SW480 (cell line): ENCODE measurements at places on chromosomes 6 and 20.

DNA sequence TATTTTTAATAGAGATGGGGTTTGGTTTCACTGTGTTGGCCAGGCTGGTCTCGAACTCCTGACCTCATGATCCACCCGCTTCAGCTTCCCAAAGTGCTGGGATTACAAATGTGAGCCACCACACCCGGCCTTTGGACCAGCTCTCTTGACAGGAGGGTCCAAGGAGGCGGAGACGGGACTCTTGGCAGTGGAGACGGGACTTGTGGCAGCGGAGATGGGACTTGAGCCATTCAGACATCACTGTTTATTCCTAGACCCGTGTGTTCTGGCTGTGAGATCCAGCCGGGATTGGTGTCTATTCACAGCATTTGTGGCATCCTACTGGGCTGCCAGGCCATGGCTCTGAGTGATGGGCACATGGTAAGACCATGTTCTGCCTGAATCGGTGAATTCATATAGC is 25.6 kb downstream of the PRPF6 start:
- DNase-seq: no peak

DNA sequence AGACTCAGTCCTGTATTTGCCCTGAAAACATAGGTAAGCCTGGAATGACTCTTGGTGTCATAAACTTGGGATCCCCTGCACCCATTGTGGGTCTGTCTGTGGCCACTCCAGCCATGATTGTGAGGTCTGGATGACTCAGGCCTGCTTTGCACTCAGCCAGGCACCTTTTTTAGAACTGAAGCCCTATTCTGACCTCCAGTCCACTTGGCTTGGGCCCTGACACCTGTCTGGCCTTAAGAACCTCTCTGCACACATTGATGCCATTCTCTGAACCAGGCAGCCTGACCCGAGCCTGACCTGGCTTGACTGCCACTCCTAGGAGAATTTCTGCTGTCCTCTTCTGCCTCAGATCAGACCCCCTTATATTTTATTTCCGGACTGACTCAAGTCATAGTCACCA is 383.7 kb downstream of the MAFB start:
- DNase-seq: no peak

GRCh38 chr20:42982218-42982617 is 207.5 kb downstream of the PTPRT start:
- DNase-seq: peak; percentile 19

DNA sequence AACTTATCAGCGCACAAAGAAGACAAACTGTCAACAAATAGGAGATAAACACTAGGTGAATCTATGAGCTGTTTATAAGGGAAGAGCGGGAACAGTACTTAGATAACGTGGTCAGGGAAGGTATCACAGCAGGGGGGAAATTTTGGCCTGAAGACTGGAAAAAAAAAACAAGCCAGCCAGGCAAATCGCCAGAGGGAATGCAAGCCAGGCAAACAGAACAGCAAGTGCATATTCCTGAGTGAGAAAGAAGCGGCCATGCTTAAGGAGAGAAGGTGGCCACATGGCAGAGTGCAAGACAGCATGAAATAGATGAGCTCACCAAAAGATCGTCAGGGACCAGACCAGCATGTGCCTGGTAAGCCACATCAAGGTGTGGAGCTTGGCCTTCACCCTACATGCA is 466.5 kb upstream of the ARID1B start:
- no peak for DNase-seq

DNA sequence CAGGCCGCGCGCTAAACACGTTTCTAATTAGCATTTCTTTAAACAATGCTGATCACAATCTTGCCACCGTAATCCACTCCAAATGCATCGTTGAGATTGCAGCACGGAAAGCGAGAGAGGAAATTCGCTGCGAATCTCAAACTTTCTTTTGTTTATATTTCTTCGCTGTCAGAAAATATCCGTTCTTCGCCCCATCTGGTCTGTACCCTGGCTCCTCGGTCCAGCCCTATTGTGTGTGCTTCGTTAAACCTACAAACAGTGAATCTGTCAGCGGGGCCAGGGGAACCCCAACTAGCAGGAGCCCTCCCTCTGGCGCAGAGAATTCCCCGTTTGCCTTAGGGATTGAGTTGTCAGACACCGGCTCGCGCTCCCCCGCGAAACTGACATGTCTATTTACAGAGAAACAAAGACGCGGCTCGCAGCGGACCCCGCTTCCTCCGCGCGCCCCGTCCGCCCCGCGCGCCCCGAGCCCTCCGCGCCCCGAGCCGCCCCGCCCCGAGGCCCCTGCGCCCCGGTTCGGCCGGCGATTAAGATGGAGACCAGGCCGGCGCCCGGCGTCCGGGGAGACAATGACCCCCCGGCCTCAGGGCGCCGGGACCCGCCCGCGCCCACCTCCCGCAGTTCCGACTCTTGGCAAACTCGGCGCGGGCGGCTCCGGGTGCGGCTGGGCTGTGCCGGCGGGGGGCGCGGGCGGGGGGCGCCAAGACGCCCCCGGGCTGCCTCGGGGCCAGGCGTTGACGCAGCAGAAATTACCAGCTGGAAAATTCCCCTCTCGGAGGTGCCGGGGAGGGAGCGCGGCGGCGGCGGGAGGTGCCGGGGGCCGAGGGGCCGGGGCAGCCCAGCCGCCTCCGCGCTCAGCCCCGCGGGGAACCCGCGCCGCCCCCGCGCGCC is 874 bp downstream of the ZBTB46 start:
- peak; percentile 54 for DNase-seq

DNA sequence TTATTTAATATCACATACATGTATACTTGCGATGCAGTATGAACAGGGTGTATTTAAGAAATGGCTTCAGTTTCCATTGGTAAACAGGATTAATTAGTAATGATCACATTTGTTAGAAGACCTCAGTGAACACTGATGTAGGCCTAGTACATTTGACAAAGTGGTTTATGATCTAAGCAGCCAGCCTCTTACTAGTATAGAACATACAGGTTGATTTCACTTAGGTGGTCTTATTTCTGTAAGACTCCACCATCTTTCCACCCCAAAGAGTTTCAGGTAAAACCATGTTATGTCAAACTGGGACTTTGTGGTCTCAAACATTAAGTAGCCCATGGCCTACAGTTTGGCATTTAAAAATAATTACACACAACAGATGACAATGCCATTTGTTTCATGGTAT is 20.2 kb upstream of the MRPS10 start:
- DNase-seq: no peak

- DNase-seq: peak; percentile 68
These were observed 13.0 kb upstream of the TSHZ2 start for GRCh38 chr20:52959125-52959524.

DNA sequence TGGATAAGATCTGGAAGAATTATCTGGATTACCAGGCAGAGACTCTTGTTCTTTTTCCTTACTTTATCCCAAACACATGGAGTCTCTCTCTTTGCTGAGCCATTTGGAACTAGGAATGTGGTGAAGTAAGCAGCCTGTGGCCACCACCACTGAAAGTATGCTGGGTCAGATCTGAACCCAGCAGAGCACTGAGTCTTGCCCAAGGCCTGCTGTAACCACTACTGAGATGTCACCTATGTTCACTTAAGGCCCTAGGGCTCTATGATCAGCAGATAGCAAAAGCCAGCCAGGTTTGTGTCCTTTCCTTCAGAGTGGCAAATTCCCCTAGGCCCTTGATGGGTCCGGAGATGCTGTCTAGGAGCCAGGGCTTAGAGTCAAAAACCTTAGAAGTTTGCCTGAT is 103.3 kb upstream of the PLN start:
- no peak for DNase-seq

DNA sequence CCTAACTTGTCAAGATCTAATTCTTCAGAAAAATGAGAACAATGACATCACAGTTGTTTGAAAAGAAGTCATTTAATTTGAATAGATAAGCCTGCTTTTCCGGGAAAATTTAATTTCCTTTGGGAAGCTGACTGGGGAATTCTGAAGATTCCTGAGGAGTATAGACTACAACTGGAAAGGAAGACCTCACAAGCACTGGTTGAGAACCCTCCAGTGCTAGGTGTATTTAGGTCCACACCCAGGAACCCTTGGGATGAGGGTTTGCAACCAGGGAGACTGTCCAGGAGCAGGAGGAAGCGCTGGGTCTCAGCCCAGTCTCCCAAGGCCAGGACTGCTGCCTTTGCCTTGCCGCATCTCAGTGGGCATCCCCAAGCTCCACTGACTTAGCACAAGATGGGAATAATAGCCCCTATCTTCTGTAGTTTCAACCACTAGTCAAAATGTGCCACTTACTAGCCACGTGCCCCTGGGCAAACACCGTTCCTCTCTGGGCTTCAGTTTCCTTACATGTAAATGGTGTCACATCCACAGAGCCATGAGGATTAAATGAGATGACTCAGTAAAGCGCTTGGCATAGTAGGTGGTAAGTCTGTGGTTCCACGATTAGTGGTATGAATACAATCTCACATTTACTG is 6.9 kb upstream of the CD93 start:
- no peak for DNase-seq

DNA sequence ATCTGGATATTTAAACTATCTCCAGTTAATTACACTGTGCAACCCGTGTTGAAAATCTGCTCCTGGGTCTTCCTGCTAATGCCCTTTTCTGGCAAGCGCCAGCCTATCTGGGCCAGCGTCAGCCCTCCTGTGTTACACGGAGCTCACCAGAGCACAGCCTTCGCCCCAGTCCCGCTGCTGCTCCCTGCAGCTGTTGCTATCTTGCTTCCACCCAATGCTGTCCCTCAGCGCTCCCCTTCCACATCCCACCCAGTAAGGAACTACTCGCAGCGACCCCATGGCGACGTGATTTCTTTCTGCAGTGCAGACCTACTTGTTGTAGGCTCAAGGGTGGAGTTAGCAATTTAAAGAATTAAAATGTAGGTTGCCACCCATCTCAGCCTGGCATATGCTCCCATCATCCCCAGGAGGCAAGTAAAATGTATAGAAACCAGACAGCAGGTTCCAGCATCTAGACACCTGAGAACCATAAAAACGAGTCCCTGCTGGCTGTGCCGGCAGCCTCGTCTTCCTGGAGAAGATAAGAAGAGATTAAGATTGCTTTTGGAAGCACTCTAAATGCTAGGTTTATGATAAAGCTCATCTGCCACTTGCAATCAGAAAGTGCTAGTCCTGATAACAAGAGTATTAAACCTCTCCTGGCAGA is 254.3 kb upstream of the FOXQ1 start:
- DNase-seq: no peak

DNA sequence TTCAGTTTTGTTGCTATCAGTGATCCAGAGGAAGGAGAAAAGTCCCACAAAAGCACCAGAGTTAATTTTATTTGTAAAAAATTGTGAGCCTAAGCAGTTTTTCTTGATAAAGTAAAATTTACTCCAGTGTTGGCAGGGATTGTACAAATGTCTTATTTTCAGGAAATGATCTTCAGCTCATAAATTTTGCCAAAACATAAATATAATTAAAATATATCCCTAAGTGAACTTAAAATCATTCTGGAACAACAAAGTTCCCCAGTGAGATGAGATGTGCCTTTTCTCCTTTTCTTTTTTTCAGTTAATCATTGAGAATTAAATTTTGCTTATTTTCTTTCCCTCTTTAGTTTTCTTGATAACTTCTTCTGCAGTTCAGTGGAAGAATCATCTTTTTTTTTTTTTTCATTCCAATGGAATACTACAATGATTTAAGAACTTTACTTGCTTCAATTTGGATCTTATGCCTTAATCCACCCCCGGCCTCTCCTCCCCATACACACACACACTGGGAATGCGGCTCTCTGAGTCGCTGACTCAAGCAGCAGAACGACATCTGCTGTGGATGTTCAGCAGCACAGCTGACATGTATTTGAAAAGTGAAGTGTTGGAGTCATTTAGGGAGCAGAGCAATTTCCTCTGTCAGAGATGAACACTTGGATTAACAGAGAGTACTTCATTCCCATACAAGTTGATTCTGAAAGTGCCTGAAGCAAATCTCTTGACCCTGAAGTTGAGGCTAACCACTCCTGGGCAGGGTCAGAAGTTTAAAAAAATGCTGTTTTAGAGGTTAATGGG is 27.7 kb upstream of the LAMA4 start:
- no peak for DNase-seq

DNA sequence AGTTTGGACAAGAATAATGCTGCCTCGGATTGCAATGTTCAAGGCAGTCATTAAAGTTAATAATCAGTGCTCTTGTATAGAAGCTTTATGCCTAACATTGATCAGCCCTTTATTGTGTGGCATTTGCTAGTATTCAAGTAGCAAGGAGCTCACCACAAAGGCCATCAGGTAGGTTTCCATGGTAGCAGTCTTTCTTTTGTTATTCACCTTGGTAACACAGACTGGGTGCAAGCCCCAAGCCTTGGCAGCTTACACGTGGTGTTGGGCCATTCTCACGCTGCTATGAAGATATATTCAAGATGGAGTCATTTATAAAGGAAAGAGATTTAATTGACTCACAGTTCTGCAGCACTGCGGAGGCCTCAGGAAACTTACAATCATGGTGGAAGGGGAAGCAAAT is 149.3 kb downstream of the ADAT2 start:
- DNase-seq: no peak

DNA sequence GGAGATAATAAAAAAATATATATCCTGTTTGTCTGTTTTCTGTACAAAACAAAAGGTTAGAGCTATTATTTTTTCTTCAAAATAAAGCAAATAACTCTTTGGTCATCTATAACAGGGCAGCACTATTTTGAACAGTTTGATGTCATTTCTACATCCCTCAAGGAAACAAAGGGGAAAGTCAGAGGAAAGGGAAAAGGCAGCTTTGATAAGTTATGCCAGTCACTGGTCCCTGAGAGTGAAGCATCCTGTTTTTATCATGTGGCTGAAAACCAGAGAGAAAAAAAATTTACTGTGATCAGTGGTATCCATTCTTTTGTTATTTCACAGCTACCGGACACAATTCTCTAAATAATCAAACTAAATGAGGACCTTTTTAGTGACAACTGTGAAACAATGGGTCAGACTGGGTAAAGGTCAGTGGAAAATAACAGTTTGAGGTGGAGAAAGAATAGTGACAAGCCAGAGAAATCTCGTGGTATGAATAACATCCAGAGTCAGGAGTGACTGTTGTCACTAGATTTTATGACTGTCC is 356.0 kb downstream of the HDGFL1 start:
- no peak for DNase-seq

DNA sequence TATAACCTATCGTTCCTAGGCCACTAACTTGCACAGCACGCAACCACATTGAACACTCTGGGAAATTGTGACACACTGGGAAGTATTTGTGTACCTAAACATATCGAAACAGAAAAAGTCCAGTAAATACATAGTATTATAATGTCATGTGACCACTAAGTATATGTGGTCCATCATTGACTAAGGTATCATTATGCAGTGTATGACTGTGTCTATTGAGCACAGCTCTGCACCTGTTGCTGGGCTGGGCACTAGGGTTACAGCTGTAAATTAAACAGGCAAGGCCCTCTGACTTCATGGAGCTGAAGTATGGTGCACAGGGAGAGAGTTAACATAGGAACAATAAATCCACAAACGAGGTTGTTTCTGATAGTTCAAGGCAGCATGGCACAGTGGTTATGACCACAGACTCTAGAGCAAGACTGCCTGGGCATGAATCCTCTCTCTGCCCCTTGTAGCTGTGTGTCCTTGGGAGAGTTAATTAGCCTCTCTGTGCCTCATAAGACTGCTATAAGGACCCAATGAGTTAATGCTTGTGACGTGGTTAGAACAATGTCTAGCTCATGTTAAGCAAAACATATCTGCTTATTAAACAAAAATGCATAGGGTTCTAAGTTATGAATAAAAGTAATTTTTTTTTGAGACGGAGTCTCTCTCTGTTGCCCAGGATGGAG is 10.6 kb downstream of the BCAS1 start:
- DNase-seq: no peak
